ENCODE measurements at places on chromosomes 7 and 10. TPM values are rescaled to one million over a fixed set of nuclear protein-coding genes. Genes with fewer than 3 reads are reported as not detected.

DNA sequence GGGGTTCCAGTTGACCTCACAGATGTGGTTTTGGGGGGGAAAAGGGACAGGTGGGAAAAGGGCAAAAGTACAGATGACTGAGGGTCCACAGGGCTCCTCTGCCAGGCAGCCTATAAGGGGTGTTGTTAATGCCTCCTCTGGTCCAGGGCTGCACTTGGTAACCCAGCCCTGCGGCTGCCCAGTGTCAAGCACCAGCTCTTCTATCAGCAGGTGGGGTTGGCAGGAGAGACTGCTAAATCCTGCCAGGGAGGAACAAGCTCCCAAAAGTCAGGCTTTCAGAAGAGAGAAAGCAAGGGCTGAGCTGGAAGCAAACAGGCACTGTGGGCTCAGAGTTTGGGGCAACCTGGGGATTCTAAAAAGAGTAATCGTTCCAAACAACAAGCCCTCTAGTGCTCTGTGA, 39.1 kb downstream of the LRRC20 start:
- no peak for DNase-seq

GRCh38 chr7:149854611-149855360, 16.6 kb downstream of the ZNF862 start:
- DNase-seq: no peak

- no peak for DNase-seq
These were observed 93.2 kb downstream of the ADCYAP1R1 start for GRCh38 chr7:31145339-31145738.

The MKI67 gene
- total RNA-seq: 41.5 TPM

- DNase-seq: no peak
These were observed 367.9 kb upstream of the MBL2 start for GRCh38 chr10:53140506-53140905.

DNA sequence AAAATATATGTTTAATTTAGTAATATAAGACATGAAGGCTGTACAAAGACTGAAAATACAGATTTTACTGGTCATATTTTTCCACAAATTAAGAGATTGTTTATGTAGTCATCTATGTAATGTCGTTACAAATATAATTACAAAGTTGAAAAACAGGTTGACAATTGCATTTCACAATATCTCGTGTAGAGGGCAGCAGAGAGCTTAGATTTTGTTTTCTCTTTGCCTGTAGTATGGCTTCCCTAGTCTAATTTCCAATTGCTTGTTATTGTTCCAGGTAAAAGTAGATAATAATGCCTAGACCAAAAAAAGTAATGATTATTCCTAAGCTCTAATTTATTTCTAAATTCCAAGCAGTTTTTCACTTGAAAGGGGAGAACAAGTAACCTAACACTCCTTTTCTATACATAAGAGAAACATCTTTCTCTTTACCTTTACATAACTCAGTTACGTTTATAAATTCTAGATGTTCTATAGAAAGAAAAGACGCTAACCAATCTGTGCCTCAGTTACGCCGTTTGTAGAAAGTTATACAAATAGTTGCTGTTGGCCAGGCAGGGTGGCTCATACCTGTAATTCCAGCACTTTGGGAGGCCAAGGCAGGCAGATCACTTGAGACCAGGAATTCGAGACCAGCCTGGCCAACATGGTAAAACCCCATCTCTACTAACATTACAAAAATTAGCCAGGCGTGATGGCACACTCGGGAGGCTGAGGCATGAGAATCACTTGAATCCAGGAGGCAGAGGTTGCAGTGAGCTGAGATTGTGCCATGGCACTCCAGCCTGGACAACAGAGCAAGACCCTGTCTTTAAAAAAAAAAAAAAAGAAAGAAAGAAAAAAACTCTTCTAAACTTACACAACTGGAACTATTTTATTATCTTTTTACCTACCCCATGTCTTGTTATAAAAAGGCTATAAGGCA, 30.0 kb downstream of the NET1 start:
- DNase-seq: no peak

DNA sequence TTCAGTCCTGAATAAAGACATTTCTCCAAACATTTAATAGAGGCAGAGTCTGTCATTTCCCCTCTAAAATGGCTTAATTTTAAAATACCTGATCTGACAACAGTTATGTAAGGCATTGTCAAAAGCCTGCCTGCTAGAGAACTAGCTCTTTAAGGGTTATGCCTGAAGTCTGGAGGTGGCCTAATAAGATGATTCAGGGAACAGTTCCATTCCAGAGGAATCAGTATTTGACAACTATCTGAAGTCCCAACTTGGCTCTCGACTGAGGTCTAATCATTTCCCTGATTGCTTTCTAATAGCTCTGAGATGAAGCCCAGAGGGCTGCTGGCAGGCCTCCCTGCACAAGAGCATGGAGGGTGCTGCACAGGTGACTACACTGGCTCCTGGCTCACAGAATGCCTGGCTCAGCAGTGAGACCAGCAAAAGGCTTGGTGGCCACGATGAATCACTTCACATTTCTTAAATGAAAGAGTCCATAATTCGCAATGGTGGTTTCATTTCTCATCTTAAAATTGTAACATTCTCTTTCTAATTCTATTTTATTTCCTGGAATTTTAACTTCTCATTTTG, 509.6 kb upstream of the POM121L12 start:
- no peak for DNase-seq

The GPR26 gene
- total RNA-seq: 0.09 TPM

All from thymus (tissue), 14 donors.